ENCODE measurements at places on chromosomes 4 and X.
A peak's percentile ranks its signal among the peaks of the same experiment; 100 is the strongest.

DNA sequence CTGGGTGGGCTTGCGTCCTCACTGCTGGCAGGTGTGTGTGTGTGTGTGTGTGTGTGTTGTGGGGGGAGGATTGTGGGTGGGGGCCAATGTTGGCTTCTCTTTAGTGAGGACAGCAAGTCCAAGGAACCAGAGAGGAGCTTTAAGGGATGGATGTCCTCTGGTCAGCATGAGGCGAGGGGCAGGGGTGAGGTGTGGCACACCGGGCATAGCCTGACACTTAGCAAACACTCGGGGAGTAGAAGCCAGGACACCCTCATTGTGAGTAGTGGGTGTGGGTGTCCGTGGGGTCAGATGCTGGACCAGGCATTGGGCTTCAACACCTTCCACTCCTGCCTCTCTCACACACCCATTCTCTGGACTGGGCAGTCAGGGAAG lies 2.8 kb downstream of the SORCS2 start:
- no peak for DNase-seq

DNA sequence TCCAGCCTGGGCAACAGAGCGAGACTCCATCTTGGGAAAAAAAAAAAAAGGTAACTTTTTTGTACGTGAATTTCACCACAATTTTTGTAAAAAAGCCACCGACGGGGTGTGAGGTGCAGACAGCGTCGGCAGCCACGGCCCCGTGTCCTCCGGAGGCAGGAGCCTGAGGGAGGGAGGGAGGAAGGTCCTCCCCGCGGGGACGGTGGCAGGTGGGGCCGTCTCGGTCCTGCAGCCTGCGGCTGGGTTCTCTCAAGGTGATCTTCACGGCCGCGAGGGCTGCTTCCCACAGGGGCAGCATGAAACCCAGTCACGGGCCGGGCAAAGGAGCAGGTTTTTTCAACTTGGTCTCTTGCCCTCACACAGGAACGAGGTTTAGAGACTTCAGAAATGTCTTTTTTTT lies 14.0 kb downstream of the PLCXD1 start:
- no peak for DNase-seq

- DNase-seq, result no peak
Measured at GRCh38 chr4:143524211-143524610, 10.7 kb downstream of the SMARCA5 start.

- DNase-seq, result no peak
Measured at GRCh38 chr4:17060230-17060629, 161.8 kb upstream of the LDB2 start.

- DNase-seq, result peak; percentile 49
Measured at GRCh38 chrX:135489542-135489941, 30.9 kb upstream of the INTS6L start.

GRCh38 chrX:129686422-129686948 lies 31.7 kb upstream of the APLN start:
- no peak for DNase-seq

DNA sequence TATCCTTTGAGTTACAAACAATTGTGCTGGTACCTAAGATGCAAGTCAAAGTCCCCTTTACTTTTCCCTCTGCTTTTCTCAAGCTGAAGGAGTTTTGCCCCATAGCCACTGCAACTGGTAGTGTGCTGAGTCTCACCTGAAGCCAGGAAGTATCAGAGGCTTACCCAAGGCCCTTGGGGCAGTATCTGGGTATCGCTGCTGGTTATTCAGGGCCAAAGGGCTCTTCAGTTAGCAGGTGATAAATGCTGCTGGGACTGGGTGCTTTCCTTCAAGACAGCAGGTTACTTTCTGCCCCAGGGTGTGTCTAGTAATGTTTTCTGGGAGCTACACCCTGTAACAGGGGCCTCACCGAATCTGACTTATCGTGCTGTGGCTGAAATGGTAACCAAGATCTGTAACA lies 90.4 kb upstream of the SLC6A14 start:
- DNase-seq, result no peak

DNA sequence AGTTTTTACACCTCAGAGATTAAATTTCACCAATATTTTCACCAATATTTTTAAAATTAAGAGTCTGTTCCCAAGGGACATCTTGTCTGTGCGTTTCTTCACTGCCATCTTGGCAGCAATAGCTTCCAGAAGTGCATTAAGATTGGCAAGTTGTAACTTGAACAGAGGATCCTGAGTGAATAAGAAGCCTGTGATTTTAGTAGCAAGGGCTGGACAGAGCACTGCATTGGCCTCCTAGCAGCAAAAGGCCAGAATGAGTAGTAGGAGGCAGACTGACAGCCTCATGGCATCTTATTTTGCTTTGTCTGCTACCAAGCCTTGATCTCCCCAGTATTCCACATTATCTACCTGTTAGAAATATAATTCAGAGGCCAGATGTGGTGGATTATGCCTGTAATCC lies 138.4 kb downstream of the CPE start:
- no peak for DNase-seq

DNA sequence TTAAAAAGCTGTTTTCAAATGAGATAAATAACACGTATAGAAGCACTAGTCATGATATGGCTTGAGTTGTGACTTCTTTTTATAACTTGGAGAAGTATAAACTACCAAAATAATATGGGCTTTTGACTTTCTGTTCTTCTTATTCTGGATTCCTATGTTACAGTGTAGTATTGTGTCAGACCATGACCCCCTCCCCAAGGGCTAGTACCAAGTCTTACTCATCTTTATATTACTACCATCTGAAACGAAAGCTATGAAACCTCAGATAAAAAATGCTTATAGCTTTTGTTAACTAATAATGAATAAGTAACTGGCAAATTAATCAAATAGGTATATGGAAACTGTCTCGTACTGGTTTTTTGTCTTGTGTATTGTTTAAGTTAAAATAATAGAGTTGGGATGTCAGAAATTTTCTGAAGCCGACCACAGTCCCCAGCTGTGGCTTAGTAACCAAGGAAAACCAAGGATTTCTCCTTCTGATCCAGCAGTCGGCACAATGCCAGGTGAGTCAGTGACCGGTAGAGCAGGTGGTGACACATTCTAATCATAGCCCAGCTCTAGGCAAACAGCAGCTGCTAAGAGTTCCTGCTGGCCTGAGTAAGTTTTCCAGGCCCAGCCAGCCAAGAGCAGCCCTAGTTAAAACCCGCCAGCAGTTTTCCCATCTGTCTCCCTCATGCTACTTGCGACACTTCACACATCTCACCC lies 163.3 kb upstream of the PRDX4 start:
- DNase-seq, result no peak

DNA sequence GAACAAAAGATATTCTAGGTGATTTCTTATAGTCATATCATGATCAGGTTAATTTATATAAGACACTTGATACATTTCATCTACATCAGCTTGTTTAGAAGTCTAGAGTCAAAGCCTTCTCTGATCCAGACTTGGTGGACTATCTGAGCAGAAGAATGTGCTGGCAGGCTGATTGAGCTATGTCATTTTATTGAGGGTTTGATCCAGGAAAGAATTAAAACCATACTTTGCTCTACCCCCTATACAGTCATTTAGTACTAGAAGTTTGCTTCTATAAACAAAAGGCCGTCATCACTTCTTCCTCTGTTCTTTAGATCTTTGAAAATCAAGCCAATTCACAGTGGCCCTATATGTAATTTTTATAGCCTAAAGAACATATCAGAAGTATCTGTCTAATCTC lies 173.1 kb upstream of the PITX2 start:
- no peak for DNase-seq

- DNase-seq, result no peak
Measured at GRCh38 chr4:71864380-71864779, 80.5 kb upstream of the GC start.

- peak; percentile 42 for DNase-seq
Measured at GRCh38 chrX:96721354-96721753, 36.7 kb downstream of the DIAPH2 start.

GRCh38 chr4:76830964-76831703 lies 66.8 kb downstream of the SOWAHB start:
- no peak for DNase-seq

DNA sequence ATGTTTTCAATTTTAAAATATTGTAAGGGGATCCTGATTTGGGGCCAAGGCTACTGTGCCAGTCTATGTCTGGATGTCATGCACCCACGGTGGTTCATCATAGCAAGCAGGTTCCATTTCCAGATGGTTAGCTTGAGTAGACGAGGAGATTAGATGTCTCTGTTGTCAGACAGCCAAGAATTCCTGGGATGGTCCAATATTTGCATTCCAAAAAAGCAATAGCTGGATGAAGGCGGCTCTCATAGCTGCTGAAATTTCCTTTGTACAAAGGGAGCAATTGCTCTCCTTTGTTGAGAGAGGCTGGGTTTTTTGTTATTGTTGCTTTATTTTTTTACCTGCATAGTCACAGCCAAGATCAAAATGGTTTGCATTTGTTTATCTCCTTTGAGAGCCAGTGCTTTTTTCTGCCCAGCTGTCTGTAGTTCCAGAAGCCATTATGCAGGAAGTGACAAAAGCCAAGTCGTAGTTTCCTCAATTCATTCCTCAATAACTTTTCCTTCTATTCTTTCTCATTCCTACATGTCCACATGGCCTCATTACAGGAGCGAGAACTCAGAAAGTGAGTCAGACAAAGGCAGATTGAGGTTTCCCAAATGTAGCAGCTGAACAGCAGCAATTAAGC lies 107.9 kb downstream of the MMRN1 start:
- DNase-seq, result no peak

DNA sequence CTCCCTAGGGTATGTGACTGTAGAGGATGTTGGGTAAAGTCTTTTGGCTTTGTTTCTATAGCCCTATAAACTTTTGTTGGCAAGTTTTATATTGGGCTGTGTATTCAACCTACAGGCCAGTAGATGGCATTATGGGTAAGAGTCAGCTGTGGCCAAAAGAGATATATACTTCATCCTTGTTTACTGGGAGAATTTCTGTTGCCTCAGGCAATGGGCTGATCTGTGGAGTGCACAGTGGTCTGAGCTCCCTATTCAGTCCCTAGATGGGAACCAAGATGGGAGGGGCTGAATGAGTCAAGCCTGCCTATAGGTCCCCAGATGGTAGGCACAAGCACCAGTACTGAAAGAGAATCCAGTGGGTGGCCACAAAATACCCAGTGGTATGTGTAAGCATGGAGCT lies 580.6 kb downstream of the EPHA5 start:
- DNase-seq, result no peak

DNA sequence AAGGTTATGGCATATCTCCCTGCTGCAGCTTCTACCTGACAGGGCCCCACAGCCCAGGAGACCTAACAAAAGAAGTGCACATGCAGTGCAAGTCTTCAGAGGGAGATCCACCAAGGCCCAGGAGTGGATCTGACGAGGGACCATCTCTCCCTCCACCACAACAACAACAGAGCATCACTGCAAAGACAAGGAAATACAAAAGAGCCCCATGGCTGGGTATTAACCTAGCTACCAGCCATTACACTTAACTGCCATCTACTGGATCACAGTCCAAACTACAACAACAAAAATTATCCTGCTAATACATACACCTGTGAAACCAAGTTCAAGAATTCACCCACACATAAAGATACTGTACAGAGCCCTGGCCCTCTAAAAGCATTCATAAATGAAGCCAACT lies 280.2 kb upstream of the SLC7A11 start:
- no peak for DNase-seq

DNA sequence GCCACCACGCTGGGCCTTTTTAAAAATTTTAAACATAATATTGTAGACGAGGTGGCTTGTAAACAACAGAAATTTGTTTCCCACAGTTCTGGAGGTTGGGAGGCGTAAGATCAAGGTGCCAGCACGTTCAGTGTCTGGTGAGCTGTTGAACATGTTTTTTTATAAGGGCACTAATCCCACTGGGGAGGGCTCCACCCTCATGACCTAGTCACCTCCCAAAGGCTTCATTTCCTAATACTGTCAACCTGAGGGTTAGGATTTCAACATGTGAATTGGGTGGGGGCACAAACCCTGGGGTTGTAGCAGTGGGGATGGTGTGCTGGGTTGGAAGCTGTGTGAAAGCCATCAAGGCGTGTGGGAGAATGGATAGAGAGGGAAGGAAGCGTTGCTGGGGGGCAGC lies 27.6 kb downstream of the TBC1D14 start:
- no peak for DNase-seq

- DNase-seq, result no peak
Measured at GRCh38 chr4:18075823-18076433, 54.4 kb upstream of the LCORL start.

- no peak for DNase-seq
Measured at GRCh38 chr4:8909548-8909947, 37.9 kb upstream of the HMX1 start.

GRCh38 chr4:921830-922331 lies 10.2 kb downstream of the GAK start:
- DNase-seq, result peak; percentile 54

GRCh38 chr4:117577686-117578311 lies 456.5 kb upstream of the NDST3 start:
- DNase-seq, result no peak

DNA sequence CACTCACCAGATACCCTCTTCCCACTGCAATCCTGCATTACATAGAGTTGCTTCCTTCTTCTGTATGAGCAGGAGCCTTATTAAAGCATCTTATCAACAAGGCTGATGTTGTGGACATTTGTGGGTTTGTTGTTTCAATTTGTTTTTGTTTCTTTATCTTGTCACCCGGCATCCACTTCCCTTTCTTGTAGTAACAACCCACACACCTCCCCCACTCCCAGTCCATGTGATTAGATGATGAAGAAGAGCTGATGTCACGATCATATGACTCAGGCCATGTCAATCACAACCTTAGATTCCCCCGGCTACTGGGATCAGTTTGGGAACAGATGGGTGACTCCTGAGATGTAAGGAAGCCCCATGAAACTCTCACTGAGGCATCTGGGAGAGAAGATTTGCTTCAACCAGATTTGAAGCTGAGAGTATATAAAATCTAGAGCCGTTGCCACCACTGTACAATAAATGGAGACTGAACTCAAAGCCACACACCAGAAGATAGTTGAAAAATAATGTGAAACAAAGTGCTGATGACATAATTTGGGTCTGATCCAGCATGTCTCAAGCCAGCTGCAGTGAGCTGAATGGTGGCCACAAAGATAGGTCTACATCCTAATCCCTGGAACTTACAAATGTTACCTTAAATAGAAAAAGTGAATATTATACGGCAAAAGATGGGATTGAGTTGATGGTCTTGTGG lies 34.1 kb upstream of the SRD5A3 start:
- no peak for DNase-seq

GRCh38 chr4:38832206-38832605 lies 24.4 kb downstream of the TLR6 start:
- DNase-seq, result no peak

GRCh38 chr4:7041801-7042502 lies 1.2 kb upstream of the TADA2B start:
- no peak for DNase-seq

GRCh38 chrX:5829469-5829868 lies 399.2 kb downstream of the NLGN4X start:
- no peak for DNase-seq

GRCh38 chr4:153809307-153809706 lies 20.4 kb upstream of the SFRP2 start:
- no peak for DNase-seq

DNA sequence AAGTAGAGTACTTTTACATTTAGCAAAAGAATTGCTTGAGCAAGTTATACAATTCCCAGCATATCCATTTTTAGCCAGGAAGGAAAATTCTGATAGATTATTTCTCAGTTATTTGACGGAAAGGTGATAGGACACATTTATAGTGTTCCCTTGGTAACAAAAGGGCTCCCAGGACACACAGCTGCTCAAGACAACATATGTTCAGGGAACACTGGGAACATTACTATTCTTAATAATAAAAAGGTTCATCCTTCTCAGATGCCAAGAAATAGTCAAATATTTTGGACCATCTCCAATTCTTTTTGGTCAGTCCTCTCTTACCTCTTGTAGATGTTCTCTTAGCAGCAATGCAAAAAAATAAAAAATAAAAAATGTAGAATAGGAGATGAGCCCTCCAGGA lies 66.8 kb upstream of the SMAD1 start:
- DNase-seq, result no peak

GRCh38 chrX:122119361-122119760 lies 1064.7 kb upstream of the GRIA3 start:
- DNase-seq, result no peak
